ENCODE measurements at places on chromosomes 16 and 17.

DNA sequence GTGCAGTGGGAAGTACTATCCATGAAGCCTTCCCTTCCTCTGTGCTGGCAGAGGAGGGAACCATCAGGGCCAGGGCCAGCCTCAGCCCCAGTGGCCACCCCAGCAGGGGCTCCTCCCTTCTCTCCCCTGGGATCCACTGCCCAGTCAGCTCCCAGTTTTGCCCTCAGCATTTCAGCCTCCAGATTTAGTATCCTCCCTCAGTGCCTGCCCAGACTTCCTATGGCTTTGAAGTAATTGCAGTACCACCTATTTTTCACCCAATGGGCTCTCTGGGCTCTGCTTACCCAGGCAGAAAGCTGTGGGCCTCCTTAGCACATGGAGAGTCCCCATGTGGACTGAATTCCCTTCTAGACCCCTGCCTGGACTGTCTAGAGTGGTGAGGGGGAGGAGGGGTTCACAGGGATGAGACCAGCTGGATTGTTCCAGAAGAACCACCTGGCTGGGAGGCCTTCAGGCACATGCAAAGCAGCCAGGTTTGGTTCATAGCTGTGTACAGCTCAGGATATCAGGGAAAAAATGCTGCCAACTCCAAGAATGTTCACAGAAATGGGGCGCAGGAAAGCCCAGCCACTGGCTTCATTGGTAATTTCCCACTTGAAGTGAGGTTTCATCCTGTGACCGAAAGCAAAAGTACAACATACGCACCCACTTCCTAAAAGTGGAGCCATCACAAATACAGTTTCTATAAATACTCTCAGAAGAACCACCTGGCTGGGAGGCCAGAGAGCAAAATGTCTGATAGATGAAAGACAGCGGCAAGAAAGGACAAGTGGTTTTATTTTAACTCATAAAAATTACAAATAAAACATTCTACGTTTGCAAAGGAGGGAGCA lies 15.2 kb upstream of the HERPUD1 start:
- no peak for DNase-seq

GRCh38 chr17:66964930-66965800 lies 658 bp downstream of the CACNG4 start:
- no peak for DNase-seq

GRCh38 chr16:66020046-66020445 lies 346.4 kb upstream of the CDH5 start:
- no peak for DNase-seq

- DNase-seq, result no peak
These were observed 39.5 kb upstream of the ENPP7 start for GRCh38 chr17:79690988-79691836.

- DNase-seq, result peak; percentile 28
These were observed 5.3 kb downstream of the CTNS start for GRCh38 chr17:3641717-3642486.

DNA sequence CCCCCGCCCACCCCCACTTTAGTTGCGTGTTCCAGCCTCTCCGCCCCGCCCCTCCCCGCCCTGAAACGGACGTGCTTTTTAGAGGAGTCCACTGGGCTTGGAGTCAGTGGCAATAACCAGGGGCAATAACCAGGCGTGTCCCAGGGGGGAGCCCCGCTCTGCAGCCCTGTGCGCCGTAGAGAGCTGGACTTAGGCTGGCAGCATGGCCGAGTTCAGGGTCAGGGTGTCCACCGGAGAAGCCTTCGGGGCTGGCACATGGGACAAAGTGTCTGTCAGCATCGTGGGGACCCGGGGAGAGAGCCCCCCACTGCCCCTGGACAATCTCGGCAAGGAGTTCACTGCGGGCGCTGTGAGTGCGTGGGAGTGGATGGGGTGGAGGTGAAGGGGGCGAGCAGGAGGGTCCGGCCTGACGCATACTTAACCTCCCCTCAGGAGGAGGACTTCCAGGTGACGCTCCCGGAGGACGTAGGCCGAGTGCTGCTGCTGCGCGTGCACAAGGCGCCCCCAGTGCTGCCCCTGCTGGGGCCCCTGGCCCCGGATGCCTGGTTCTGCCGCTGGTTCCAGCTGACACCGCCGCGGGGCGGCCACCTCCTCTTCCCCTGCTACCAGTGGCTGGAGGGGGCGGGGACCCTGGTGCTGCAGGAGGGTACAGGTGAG lies at the start of gene ALOX15B:
Gene ALOX15B (plus strand): TSS at position 106 of the 657 bp plus-strand sequence. CDS start 97 bp downstream, at position 203.
- DNase-seq, result no peak

GRCh38 chr17:8122924-8123694 lies 797 bp downstream of the HES7 start:
- no peak for DNase-seq

- DNase-seq, result no peak
These were observed 15.4 kb upstream of the KRT24 start for GRCh38 chr17:40718930-40719329.

GRCh38 chr17:301681-302299 lies 50.8 kb downstream of the RPH3AL start:
- DNase-seq, result no peak

- DNase-seq, result no peak
These were observed 23.4 kb downstream of the NMRAL1 start for GRCh38 chr16:4450931-4451519.

DNA sequence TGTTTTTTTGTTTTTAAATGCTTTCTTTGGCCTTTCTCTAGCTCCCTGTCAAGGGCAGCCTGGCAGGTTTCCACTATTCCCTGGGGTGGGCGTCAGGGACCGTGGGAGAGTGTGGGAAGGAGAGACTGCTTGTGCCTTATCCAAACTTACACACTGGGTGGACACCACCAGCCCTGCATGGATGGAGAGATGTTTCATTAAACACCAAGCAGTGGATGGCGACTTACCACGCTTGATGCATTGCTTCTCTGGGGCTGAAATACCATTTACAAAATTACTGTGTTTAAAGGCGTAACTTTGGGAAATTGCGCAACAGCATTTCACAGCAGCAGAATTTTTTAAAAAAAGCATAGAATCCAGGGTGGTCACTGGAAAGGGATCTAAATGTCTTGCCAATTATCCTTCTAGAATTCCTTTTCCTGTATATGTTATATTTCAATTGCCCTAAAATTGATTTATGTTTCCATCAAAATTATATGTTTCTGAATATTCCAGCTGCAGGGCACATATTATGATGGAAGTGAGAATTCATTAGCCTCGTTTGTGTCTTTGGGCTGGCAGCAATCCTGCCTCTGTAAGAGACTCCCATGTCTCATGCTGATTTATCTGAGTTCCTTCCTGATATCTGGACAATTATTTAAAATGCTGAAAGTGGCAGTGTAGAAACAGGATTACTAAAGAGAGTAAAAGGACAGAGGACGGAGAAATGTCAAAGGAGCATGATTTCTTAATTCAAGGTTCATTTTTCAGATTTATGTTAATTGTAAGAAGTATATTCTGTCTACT lies 247.3 kb downstream of the GRIN2A start:
- no peak for DNase-seq

GRCh38 chr17:55263569-55264277 lies 1.0 kb upstream of the HLF start:
- DNase-seq, result no peak

DNA sequence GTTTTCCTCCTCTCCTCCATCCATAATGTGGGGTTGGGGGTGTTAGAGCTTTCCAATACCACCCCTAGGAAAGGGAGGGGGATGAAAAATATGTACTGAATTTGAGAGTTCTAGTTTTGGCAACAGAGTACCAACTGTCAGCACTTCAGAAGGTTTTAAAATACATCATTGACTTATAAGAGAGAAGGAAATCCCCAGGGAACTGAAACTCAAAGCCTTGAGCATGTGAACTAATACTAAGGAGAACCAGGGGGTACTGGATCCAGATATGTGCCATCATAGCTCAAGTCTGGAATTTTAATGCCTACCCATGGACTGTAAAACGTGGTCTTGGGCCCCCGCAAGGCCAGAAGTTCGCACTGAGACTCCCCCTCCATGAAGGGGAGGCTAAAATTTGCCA lies 15.8 kb downstream of the CACNG5 start:
- DNase-seq, result no peak

DNA sequence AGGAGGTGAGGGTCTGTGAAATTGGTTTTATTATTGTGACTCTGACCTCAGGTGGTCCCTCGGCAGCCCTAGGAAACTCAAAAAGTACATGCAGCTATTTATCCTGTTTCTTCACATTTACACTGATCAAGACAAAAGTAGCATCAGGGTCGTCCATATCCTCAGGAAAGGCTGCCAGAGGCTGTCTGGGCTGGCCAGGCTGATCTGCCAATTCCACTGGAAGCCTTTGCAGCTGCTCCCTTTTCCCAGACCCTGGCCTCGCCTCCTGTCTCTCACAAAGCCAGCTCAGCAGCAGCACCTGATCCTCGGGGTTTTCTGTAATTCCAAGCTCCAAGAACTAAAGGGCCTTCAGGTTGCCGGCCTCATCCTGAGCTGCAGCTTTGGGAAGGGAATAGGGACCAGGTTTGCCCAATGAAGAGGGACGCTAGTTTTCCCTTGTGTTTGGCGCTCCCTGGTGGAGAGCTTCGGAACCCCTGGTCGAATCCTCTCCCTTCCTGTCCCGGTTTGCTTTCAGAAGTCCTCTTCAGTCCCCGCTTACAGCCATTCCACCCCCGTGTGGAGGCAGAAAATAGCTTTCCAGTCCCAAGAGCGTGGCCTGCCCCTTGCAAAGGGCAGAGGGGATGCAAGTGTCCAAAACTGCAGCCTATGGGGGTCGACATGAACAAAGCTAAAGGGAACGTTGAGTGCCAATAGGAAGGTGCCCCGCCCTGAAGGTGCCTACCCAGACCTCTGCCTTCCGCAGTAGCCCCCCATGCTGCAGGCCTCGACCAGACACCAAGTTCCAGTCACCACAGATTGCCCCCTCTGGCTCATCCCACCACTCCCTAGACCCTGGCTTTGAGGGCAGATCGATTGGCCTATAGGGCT lies 13.4 kb downstream of the MFSD6L start:
- DNase-seq, result peak; percentile 32

DNA sequence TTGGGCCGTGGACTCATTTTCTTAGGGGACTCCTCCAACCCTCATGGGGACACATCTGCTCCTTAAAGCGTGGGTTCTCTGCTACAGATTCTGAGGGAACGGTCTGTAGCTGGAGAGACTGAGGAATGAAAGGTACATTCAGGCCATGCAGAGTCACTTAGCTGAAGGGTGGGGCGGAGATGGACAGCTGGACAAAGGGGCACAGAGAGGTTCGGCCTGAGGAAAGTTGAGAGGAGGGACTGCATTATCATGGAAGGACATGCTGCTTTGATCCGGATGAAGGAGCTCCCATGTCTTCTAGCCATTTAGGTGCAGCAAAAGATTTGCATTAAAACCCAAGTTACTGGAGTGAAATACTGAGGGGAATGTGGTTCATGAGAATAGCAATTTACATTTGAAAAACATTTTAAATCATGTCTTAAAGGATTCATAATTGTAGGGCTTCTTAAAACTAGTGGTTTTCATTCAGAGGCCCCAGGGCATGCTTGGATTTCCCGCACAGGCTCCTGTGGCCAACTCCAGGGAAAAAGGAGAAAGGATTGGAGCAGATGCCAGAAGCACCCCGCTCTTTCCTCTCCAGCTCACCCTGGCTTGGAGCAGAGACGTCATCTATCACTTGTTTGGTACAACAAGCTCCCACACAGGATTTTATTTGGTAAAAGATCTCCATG lies 54.2 kb downstream of the CDRT4 start:
- DNase-seq, result no peak

DNA sequence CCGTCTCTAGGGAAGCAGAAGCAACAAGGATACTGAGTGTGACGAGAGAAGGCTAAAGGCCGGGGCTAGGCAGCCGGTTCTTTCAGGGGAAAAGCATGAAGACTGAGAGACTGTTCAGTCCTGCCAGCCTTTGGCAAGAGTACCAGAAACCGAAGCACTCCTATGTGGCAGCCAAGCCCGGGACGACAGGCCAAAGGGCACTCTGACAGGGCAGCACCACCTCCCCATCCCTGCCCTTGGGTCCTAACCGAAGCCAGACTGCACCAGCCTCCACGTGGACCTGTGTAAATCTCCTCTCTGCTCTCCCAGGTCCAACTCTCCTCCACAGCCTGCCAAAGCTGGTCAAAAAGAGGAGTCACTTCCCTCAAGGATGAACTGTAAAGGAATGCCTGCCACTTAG lies 23.5 kb upstream of the ALOX15 start:
- no peak for DNase-seq

DNA sequence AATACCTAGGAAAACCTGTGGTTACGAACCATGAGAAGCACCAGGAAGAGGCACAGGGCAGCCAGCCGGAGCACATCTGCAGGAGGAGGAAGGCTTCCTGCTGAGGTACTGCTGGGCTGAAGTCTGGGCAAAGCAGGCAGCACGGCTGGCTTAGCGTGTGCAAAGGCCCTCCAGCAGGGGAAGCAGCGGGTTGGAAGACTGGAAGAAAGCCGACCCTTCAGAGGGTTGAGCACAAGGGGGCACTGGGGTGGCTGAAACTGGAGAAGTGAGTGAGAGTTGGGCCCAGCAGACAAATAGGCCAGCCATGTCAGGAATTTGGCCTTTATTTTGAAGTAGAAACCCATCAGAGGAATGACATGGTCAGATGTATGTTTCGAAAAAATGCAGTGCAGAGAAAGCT lies 12.1 kb upstream of the HSD3B7 start:
- DNase-seq, result no peak

DNA sequence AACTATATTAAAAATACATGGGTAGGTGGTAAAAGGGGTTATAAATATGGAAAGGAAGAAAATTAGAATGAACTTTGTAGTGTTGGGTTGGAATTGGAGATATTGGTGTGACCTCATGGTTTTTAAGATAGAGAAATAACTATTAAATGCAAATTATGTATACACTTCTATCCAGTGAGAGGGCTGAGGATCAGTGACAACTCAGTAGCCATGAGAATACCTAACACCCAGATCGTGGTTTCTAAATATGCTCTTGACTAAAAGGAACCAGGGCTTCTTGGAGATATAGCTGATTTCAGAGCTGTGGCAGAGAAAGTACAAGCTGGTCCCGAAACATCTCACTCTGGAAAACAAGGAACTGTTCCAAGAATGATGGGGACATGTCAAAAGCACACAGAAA lies 44.4 kb downstream of the SLC6A4 start:
- no peak for DNase-seq

DNA sequence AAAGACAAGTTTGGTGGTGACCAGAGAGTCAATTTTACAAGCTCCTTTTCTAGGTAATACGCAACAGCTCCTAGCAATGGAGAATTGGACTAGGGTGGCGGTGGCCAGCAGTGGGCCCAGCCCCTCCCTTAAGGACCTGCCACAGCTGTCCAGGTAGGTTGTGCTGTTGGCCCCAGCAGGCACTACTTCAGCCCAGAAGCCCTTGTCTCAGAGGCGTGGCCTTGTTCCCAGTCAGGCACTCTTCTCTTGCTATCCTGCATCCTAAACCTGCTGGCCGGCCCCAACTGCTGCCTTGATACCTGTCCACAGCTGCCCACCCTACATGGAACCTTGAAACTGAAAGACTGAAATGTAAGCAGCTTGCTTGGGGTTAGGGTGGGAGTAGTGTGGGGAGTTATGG lies 989 bp upstream of the GALK1 start:
- DNase-seq, result no peak

GRCh38 chr16:67790071-67790470 lies 16.3 kb downstream of the RANBP10 start:
- no peak for DNase-seq

GRCh38 chr16:25580041-25580440 lies 111.7 kb upstream of the HS3ST4 start:
- no peak for DNase-seq

GRCh38 chr17:39045948-39046679 lies 78.9 kb upstream of the FBXO47 start:
- no peak for DNase-seq
